ENCODE measurements at places on chromosomes 7 and 10.

GRCh38 chr7:66237906-66238772, 33.0 kb downstream of the TPST1 start:
- DNase-seq, result no peak

GRCh38 chr10:119375574-119376272, 166.8 kb downstream of the RGS10 start:
- DNase-seq, result no peak

GRCh38 chr7:30450983-30451497, 27.5 kb downstream of the NOD1 start:
- DNase-seq, result no peak

GRCh38 chr7:99499371-99499720, 735 bp downstream of the ZNF394 start:
- no peak for DNase-seq

DNA sequence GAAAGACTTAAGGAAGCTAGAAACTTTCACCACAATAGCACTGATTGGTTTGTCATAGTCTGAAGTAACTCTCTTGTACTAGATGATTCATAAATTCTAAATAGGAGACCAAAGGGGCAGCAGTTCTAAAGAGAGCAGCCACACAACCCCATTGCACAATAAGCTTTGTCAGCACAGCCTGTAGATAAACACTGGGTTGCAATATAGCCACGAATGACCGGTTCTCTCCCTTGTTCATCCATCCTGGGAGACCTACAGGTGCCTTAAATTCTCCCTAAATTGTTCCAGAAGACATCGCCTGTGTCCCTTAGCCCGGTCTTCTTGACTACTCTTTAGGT, 167.0 kb downstream of the SNX13 start:
- no peak for DNase-seq
